ENCODE measurements at places on chromosomes 3 and 15.

DNA sequence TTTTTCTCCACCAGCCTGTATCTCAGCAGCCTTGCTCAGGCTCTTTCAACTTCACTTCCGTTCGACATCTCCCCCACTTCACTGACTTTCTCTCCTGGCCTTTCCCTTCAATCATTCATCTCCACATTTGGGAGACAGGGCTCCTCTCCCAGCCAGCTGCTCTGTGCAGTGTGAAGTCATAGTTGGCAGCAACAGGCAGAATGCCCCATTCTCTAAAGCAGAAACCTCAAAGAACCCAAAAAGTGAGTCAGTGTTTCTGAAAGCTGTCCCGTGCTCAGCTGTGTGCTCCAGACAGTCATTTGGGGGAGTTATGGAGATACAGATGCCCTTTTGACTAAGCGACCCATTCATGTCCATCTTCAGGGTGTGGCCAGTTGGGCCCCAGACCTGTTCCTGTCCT, 54.3 kb downstream of the NTRK3 start:
- no peak for DNase-seq

DNA sequence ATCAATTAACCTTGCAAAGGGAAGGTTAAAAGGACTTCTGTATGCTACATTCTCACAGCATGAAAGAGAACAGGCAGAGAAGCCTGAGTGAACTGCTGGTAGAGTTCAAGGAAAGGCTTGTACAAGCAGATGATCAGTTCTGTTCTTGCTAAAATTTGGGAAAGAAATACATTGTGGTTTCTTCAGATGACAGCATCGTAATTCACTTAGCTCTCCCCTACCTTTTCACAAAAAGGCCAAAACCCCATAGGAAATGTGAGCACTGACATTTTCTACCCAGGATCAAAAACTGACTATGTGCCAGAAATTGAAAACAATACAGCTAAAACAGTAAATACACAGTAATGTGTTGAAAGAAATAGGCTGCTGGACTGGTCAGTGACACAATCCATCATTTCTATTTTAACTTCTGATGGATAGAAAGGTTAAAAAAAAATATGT, 216.4 kb downstream of the DPH6 start:
- no peak for DNase-seq

DNA sequence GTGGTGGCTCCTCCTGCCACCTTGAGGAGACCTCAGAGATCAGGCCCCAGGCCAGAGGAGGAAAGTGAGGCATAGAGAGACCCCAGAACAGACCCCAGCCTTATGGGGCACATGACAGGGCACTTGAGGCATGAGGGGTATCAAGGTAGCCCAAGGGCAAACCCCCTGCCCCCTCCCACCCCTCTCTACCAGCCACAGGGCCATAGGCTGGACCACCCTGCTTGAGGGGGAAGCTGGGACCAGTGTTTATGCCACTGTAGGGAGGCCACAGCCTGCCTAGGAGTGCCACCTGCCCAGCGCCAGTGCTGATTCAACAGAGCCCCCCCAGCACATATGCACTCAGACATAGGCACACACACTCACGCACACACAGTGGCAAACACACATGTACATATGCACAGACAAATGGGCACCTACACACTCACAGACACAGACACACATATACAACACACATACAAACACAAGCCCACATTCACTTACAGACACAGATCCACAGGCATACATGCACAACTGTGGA, 10.3 kb downstream of the MYL3 start:
- DNase-seq: no peak

DNA sequence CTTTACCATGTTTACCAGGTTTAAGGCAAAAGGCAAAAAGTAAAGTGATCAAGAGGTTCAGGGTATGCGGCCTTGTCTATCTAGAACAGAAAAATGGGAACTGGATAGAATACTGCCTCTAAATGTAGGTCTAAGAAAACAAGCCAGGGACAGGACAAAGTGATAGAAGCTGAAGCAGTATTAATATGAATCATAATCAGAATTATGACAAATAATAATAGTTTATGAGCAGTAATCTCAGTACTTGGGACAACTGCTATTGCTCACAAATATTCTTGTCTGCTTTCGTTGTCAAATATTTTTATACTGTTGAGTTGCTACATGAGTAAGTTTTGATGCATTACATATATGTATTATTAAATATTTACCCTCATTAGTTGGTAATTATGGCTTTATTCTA, 356.9 kb upstream of the RBMS3 start:
- DNase-seq: no peak

DNA sequence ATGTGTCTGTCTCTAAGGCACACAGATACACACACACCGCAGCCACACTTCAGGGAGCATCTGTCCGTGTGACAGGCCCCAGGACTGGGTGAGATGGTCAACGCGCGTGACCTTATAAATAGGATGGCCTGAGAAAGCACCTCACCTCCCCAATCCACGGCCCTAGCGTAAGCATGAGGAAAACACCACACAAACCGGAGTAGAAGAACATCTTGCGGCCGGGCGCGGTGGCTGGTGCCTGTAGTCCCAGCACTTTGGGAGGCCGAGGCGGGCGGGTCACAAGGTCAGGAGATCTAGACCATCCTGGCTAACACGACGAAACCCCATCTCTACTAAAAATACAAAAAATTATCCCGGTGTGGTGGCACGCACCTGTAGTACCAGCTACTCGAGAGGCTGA, 1.6 kb downstream of the NIPA1 start:
- DNase-seq: no peak

DNA sequence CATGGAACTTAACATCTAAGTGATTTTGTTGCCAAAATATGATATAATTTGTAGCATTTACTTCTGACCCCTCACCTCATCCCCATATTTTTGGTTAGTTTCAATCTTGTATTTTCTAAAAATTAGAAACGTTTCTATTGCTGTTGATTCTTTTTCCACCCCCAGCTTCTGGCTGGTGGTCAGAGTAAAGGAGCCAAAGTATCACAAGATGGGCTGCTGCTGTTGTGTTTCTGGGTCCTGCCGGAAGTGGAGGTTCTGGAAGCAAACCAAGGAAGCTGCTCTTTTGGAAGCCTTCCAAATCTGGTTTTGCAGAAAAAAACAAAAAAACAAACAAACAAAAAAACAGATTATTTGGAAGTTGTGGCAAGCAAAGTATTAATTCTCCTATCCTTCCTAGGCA, 221.1 kb upstream of the P2RY1 start:
- no peak for DNase-seq

DNA sequence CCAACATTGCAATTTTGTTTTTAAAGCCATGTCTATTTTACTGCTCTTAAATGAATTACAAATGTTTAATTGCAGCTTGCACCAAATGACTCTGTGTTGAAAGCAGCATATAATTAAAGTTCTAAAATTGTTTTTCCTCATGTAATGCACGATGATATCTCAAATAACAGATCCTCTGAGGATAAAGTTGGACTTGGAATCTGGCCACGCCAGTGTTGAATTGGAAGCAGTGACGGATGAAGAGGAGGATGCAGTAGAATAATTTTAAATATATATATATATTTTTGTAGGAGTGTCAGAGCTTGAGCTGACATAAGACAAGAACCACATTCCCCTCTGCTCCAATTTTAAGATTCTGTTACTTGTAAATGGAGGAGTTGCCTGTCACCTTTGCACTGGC, 406.6 kb upstream of the DPPA4 start:
- DNase-seq: no peak

DNA sequence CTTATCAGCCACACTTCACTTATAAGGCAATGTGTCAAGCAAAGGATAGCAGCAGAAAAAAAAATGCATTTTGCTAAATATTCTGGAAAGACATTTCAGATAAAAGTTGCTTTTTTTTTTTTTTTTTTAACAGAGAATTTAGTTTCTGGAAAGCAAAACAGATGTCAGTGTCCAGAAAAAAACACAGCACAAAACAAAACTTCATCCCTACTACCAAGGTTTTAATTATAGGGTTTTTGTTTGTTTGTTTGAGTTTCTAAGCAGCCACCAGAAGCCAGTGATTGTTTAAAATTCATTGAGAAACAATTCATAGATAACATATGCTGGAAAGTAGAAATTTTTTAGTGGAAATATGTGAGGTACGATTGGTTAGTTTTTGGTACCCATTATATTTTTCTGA, 1202.7 kb downstream of the OTOL1 start:
- DNase-seq: no peak

DNA sequence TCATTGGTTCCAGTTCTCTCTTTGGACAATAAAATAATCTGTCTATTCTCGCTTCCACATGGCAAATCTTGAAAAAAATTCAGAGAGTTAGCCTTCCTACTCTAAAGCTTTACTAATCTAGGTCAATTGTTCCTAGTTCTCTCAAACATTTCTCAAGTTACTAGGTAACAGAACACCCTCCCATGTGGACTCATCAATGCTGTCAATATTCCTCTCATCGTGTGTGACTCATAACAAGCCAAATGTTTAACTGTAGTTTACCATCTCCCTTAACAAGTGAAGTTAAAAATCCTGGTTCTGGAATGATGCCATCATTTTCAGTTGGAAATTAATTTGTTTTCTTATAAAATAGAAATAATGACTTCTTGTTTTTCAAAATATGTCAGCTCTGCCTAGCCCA, 438.6 kb downstream of the ROBO1 start:
- DNase-seq: peak; percentile 50

DNA sequence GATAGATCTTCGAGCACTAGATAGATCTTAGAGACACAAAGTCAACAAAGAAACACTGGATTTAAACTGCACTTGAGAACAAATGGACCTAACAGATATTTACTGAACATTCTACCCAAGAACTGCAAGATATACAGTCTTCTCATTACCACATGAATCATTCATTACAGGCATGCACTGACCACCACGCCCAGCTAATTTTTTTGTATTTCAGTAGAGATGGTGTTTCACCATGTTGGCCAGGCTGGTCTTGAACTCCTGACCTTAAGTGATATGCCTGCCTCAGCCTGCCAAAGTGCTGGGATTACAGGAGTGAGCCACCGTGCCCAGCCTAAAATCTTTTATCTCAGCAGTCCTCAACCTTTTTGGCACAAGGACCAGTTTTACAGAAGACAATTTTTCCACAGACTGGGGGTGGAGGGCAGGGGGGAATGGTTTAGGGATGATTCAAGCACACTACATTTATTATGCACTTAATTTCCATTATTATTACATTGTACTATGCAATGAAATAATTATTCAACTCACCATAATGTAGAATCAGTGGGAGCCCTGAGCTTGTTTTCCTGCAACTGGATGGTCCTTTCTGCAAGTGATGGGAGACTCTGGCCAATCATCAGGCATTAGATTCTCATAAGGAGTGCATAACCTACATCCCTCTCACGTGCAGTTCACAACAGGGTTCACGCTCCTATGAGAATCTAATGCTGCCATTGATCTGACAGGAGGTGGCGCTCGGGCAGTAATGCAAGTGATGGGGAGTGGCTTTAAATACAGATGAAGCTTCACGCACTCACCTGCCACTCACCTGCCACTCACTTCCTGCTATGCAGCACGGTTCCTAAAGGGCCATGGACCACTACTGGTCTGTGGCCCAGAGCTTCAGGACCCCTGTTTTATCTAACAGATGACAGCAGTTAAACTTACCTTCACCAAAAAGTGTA, 21.7 kb downstream of the CSNK1G1 start:
- DNase-seq: no peak

DNA sequence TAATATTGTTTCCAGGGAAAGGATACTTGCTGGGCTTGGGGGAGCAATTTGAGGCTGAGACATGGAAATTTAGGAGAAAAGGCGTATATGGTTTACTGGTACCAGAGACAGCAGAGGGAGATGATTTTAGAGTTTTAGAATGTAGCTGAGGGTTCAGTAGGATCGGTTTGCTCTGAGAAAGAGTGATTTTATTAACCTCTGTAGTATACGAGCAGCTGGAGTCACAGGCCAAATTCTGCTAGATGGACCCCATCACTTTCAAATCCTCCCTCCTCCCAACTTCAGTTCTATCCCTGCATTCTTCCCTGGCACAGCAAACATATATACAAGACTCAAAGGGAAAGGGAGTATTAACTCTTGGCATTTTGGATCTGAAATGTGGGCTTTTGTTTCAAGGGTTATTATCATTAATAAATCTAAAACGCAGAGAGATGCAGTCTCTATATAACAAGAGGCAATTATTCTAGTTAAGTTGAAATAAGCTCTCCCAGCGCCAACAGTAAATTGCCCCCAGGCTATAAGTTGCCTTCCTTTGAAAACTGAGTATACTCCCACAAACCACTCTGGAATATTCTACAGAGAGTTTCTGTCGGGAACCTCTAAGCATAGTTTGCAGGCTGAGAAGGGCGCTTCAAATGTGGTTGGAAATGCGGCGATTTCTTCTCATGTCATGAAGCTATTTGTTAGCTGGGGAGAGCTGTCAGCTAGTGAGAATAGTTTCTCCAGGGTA, 5.4 kb downstream of the CRABP1 start:
- no peak for DNase-seq

DNA sequence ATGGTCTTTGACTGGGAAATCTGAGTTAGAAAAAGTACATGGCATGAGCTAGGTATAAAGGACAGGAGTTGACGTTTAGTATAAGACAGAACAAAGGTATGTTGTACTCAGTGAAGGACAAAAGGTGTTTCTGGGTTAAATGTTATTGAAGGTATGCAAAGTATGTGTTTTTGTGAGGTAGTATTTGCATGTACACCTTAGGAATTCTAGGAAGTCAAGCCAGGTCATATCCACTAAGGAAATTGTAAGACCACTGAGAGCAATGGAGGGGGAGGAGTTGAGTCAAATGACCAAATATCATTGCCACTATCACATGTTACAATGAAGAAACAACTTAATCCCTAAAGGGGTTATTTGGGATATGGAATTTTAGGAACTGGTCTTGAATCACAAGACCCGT, 24.4 kb upstream of the TGFBR2 start:
- no peak for DNase-seq

- DNase-seq: no peak
Measured at GRCh38 chr15:74470631-74471395, 9.9 kb upstream of the UBL7 start.

DNA sequence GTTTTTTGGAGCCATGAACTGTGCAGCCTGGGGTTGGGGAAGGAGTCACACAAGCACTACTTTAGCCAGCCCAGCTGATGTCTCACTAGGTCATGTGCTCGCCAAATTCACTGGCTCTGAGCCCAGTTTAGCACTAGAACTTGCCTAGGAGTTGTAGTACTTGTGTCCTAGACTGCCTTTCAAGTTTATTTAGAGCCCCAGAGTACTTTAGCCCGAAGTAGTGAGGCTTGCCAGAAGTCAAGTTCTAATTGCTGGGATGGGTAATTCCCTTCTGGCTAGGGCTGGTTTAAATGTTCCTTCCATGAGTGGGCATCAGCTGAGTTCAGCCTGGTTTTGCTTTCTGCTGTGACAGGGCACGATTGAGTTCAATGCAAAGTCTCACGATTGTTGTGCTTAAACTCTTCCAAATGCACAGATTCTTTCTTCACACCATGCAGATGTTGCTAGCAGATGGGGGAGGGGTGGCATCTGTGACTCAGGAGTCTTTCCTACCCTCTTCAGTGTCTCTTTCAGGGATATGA, 228.2 kb upstream of the ZPLD1 start:
- DNase-seq: no peak

Measured in HS-5 (cell line).